ENCODE measurements at places on chromosomes 4 and X.
A peak's percentile ranks its signal among the peaks of the same experiment; 100 is the strongest.

DNA sequence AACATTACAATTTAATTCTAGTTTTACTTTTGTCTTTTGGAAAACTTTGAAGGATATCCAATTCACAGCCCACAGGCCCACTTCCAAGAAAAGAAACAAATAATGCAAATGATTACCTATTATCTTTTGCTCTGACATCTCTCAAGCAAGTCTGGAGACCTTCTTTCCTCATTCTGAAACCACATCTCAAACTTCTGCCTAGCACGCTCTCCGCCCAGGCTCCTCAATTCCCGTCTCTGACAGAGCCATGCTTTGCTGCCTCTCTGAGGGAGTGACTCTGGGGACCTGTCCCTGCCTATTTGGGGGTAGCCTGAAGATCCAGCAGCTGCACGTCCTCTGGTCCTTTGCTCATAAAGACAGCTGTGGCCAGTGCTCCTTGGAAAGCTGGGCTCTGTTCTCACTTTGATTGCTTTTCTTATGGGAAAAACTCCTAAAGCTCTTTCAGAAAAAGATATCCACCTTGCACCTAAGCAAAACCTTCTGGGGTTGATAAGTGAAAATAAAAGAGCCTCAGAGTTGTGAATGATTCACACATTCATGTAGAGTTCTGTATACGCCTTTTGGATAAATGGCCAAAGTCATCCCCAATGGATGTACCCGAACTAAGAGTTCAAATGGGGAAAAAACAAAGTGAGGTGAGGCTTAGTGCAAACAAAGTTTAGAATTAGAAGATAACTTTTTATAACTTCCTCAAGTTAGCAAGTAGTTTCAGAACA, 72.4 kb upstream of the TNIP3 start:
- no peak for DNase-seq

DNA sequence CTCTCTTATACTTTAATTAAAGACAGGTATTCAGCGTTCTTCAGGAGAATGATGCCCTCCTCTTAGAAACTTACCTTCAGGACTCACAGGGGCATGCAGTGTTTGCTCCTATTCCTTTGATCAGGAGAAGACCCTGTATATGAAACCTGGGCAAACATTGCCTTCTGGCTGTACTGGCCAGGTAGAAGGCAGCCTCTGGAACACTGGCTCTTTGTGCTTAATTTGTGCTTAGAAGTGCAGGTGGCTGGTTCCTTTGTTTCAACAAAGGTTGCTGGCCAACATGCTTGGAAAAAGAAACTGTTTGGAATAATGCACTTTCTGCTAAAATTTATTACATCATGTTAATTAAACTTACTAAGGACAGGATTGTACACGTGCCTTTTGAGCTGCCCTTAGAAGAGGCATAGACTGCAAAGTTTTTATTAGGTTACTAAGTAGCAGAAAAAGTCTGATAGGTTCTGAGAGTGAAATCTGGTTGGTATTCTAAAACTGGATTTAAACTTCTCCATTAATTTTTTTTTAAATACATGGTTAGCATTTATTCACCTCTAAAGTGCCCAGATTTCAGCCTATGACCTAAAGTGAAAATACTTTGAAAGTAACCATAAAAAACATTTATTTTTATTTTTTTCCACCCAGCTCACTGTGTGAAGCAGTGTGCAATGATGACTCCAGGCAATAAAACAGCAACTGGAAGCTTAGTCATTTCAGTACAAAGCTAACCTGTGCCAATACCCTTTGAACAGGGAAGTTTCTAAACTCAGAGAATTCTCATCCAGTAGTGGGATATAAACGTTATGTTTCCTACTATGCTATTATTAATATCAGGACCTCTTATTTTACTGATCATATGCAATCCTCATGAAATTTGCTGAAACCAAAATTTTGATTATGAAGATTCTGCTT, 11.3 kb downstream of the RASSF6 start:
- DNase-seq = no peak

GRCh38 chr4:173231916-173232315, 63.3 kb downstream of the GALNT7 start:
- peak; percentile 13 for DNase-seq

GRCh38 chr4:129362691-129363274, 266.8 kb downstream of the C4orf33 start:
- DNase-seq = peak; percentile 81

DNA sequence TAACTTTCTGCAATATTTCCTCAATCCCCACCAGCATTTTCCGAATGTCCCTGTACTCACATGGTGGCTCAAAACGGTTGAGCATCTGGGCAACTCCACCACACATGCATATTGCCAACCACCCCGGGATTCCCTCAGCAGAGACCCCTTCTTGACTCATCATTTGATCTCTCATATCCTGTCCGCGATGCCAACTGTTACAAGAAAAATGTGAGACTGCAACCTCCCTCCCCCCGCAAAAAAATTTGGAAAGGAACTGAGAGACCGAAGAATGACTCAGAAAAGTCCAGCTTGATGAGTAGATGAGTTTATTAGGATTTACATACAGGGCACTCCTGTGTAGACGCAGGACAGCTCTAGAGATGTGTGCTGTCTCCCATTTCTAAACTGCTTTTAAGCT, 561.4 kb downstream of the ZIC3 start:
- no peak for DNase-seq

- DNase-seq = no peak
These were observed 126.7 kb downstream of the ANAPC4 start for GRCh38 chr4:25503779-25504178.

DNA sequence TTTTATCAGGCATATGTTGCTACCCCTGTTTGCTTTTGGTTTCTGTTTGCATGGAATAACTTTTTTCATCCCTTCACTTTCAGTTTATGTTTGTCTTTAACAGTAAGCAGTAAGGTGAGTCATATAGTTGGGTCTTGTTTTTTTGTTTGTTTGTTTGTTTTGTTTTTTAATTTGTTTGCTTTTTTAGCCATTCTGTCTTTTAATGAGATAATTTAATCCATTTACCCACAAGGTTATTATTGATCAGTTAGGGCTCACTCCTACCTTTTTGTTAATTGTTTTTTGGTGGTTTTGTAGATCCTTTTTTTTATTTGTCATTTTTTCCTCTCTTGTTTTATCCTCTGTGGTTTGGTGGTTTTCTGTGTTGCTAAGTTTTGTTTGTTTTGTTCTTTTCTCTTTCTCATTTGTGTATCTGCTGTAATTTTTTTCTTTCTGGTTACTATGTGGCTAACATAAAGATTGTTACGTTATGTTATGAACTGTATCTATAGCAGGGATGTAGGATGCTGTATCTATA, 379.5 kb upstream of the MAD2L1 start:
- no peak for DNase-seq

GRCh38 chrX:17529151-17529745, 154.2 kb downstream of the NHS start:
- DNase-seq = no peak

DNA sequence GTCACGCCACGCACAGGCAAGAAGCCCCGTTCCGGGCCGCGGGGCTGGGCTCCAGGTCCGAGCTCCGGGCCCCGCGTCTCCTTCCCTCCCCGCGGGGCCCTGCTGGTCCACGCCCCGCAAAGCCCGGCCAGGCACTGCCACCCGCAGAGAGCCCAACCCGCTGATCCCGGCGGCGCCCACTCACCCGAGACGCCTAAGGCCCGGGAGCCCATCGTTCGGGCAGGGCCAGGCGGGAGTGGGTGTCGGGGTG, 870 bp downstream of the PDZD4 start:
- no peak for DNase-seq

DNA sequence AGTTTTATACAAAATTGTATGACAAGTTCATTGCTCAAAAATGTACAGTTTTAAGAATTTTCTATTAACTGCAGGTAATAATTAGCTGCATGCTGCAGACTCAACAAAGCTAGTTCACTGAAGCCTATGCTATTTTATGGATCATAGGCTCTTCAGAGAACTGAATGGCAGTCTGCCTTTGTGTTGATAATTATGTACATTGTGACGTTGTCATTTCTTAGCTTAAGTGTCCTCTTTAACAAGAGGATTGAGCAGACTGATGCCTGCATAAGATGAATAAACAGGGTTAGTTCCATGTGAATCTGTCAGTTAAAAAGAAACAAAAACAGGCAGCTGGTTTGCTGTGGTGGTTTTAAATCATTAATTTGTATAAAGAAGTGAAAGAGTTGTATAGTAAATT, 131.0 kb downstream of the TET2 start:
- DNase-seq = no peak

DNA sequence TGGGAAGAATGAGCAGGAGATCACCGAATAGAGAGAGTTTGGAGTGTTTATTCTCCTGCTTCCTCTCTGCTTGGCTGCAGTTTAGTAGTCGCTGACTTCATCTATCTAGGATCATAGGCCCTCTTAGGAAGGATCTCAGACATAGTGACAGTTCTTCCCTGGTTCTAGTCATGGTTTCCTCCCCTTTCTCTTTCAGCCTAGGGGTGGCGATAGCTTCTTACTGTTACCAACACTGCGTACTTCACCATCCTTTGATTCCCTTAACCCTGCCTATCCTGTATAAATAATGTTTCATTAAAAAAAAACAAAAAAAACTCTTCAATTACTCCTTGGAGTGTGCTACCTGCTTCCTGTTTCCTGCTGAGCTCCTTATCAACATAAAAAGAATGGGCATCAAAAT, 103.8 kb downstream of the DDX53 start:
- no peak for DNase-seq

DNA sequence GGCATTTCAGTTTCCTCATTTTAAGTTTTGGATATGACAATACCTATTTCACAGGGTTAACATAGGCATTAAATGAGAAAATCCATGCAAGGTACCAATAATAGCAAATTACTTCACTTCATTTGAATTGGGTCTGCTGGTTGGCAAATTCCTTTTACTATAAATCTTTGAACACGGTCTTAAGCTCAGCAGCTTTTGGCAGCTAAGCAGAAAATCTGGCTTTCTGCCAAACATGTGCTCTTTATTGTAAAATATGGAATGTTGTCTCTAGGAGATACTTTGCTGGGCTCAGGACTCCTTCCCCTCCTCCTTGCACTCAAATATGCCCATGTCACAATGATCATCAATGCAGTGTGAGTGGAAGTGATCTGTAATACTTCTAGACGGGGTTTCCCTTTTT, 16.8 kb upstream of the DMP1 start:
- DNase-seq = no peak

DNA sequence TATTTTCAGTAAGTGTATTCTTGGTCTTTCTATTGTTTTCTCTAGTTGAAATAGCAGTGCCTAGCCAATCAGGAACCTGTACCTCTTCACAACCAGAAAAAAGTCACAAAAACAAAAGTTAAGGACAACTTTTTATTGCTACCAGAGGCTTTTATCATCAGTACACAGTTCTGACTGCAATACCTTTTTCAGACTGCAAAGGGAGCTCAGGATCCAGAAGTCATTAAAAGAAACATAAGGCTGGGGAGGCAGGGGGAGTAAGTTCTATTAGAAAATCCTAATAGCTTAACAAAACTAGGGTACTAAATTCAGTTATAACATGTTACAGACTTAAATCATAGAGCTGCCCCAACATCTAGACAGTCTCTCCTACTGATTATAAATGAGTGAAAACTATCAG, 28.8 kb downstream of the CCNI start:
- DNase-seq = no peak

- no peak for DNase-seq
These were observed 9.5 kb downstream of the CTPS2 start for GRCh38 chrX:16702700-16703599.

DNA sequence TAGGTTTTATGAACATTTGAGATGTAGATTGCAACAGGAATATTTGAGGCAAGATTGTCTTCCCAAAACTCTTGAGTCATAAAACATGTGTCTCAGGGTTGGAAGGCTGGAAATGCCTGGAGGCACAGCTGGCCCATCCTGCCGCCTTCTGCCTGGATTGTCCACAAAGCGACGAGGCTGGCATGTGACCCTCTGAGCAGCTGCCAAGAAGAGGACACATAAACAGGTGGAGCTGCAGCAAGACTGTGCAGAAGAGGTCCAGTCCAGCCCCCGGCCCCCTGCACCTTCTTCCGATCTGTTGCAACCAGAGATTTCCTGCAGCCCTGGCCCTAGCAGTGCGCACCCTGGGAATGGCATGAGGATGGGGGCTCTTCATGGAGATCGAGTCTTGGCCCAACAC, 101.9 kb upstream of the BCOR start:
- DNase-seq = no peak

DNA sequence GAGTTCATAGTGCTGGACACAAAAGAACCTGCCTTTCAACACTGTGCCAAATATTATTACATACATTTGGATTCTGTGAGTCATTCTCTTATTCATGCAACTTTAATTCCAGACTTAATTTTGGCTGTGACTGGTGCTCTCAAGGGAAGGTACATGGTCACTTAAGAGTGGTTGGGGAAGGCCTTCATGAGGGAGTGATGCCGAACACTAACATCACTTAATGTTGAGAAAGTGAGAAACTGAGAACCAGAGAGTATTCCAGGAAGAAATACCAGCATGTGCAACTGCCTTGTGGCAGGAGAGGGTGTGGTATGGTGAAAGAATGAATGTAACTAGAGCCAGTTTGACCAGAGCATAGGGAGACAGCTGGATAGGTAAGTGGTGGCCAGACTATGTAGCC, 41.5 kb upstream of the FHDC1 start:
- no peak for DNase-seq

- DNase-seq = no peak
These were observed 222.1 kb downstream of the CAMK2D start for GRCh38 chr4:113539408-113539807.

- no peak for DNase-seq
These were observed 89.1 kb downstream of the RAPGEF2 start for GRCh38 chr4:159191989-159192388.

DNA sequence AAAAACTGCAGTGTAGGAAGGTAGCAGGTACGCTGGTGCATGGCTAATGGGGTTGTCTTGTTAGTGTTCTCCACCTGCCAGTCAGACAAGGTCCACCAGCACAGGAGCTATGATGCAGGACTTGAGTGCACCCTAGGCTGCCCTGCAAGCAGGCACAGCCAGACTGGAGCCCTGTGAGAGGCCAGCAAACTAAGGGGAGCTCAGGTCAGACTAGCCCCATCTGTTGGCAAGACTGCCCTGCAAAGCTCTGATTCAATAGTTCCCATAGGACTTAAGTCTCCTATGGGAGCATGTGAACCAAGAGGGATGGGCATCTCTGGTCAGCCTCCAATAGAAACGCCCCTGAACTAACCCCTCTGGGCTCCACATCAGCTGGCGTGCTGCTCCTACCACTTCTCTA, 1307.3 kb downstream of the C4orf33 start:
- no peak for DNase-seq

DNA sequence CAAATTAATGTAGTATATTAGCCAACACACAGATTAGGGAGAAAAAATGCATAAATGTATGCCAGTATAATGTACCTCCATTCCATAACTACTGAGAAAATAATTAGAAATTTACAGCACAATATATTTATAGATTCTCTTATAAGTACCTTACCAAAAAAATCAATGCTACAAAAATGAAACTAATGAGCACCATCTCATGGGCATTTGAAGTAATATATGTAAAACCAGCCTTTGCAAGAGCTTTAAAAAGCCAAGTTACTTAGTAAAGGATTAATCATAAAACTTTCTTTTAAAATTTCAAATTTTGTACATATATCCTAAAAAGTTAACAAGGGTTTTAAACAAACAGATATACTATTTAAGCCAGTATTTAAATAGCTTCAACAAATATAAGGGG, 43.2 kb downstream of the LRBA start:
- no peak for DNase-seq

- no peak for DNase-seq
These were observed 371.4 kb downstream of the DTHD1 start for GRCh38 chr4:36652857-36653256.

- no peak for DNase-seq
These were observed 810 bp upstream of the SOX3 start for GRCh38 chrX:140505421-140506337.

GRCh38 chrX:1341545-1342184, 5.1 kb downstream of the IL3RA start:
- no peak for DNase-seq
